ENCODE measurements at places on chromosomes 1 and 21.

DNA sequence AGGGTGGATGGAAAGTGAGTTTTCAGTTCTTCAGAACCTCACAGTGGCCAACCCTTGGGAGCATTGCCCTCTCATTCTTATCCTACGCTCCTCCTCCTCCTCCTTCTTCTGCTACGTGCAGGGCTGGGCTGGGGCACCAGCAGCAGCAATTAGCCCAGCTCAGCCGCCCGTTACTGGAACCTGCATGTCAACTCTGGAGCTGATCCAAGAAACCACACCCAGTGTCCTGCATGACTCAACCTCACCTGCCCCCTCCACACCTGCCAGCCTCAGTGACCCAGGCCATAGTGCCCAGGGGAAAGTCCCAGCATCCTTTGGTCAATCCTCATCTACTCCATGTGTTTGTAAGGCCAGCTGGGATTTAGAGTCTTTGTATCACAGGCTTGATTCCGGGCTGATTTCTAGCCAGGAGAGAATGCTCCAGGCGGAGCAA lies 12.6 kb downstream of the ELF3 start:
- DNase-seq, result peak; percentile 76

DNA sequence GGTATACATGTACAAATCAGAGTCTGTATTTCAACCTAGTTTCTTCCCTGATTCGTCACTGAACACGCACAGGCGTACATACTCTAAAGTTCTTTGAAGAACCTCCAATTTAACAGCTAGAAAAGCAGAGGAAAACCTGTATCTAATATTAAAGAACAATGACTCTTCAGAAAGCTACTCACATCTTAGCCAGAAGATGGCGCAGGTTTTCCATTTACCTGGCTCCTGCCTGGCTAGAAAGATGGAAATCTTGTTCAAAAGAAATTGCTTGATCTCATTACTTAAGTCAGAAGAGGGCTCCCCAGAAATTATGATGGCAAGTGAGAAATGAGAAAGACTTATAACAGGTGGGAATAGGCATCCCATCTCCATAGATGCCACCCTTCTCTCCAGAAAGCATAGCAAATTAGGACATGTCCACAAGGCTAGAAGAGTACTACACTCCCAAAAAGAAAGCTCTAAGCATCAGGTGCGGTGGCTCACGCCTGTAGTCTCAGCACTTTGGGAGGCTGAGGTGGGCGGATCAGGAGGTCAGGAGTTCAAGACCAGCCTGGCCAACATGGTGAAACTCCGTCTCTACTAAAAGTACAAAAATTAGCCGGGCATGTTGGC lies 19.0 kb upstream of the L1TD1 start:
- DNase-seq, result peak; percentile 40

- DNase-seq, result no peak
Observed at GRCh38 chr1:45302505-45303150, 24.1 kb upstream of the HPDL start.

DNA sequence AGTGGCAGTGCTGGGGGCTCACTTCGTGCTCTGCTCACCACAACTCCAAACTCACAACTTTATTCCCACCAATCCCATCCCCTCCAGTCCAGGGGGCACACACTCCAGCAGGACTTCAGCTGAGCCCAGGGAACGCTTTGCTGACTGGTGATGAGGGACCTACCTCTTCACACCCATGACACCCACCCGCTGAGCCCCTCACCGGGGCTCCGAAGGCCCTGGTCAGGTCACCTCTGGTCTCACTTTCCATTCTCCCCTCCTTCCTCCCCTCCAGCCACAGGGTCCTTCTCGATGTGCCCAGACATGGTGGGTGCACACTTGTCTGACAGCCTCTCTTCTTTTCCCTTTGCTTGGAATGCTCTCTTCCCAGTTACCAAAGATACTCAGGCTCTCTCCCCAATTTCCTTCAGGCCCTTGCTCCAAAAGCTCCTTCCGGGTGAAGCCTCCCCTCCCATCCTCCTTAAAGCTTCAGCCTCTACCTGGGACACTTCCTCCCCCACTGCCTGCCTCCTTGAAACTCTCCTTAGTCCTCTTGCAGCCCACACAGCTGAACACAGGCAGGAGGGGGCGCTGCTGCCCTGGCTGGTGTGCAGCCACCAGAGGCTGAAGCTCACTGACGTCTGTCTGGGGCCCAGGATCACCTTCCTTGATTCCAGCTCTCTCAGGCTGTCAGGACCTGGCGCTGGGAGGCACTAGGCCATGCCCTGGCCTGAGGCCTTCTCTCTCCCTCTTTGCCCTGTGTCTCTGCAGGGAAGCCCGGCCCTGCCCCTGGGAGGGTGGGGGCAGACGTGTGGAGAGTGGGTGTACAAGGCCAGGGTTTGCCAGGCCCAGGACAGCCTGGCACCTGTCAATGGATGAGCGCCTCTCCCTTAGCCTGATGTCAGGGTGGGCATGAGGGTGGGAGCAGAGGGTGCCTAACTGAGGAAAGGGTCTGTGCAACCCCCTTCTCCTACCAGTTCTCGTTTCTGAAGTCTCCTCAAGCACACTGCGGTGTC lies 1.6 kb downstream of the KCNE1 start:
- peak; percentile 52 for DNase-seq

- no peak for DNase-seq
Observed at GRCh38 chr1:78009276-78009675, 4.5 kb downstream of the DNAJB4 start.

GRCh38 chr1:172448995-172449584 lies 5.2 kb upstream of the PIGC start:
- no peak for DNase-seq

DNA sequence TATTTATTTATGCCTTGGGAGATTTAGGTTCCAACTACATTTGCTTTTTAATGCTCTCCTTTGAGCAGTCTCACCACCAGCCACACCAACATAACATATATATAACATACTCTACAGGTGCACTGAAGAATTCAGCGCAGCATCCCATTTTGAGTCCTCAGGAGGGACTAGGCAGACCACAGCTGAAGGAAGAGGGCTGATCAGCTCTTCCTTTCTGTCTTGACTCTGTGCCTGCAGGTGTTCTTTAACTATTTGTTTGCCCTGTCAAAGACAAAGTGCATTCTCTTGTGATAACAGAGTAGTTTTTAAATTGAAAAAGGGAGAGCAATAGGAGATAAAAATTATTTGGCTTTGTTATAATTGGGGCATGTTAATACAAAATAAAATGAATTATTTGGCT lies 17.0 kb downstream of the HIPK1 start:
- DNase-seq, result no peak
